ENCODE measurements at places on chromosomes 16 and 17. TPM values are rescaled to one million over a fixed set of nuclear protein-coding genes. Genes with fewer than 3 reads are reported as not detected.

The HLF gene
- total RNA-seq = 0.29 TPM

The C16orf46 gene
- total RNA-seq = 0.58 TPM

GRCh38 chr16:78122774-78123315, 23.4 kb downstream of the WWOX start:
- peak; percentile 27 for DNase-seq

- no peak for DNase-seq
Observed at GRCh38 chr16:48978501-48978900, 303.1 kb downstream of the CBLN1 start.

DNA sequence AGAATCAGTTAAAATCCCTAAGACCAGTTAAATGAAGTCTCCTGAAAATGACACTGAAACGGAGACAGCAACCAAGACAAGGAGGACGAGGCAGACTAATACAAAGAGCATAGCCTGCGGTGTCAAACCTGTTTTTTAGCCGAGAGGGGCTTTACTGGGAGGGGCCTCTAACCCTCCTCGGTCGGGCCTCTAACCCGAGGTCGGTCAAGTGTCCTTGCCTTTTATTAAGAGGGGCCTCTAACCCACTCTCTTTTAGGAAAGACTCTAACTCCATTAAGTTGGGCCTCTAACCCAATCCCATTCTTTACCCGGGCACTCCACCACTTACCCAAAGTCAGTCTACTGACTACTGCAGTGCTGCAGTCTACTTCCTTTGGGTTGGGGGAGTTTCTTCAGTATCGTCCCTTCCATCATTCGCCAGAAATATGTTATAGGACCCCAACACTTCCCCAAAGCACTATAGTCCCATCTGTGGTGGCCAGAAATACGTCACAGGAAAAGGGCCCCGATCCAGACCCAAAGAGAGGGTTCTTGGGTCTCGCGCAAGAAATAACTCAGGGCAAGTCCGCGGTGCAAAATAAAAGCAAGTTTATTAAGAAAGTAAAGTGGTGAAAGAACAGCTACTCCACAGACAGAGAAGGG, 39.2 kb upstream of the ARL4D start:
- no peak for DNase-seq

DNA sequence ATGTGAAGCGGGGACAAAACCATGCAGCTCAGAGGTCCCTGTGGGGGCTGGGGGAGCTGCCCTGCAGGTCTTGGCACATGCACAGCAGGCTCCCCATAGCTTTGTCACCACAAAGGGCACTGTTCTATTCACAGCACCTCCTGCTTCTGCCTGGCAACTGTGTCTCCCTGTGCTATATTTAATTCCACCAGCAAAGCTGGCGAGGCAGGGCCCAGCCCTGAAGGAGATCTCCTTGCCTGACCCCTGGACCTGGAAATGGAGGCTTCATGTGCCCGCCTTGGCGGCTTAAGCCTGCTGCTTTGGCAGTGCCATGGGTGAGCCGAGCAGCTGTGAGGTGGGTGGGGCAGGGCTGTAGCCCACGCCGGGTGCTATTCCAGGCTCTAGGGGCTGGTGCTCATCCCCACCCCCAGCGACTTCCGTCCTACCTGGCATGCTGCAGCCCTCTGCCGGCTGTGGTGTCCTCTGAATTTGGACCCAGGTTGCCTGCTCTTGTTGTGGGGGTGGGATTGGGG, 6.8 kb downstream of the LDHD start:
- DNase-seq = no peak

The LGALS9 gene
- total RNA-seq = 120 TPM

- DNase-seq = no peak
Observed at GRCh38 chr16:80503107-80503506, 37.7 kb upstream of the DYNLRB2 start.

GRCh38 chr17:3843935-3844516, 2.0 kb downstream of the NCBP3 start:
- no peak for DNase-seq

The ACSM2B gene
- not detected for total RNA-seq

DNA sequence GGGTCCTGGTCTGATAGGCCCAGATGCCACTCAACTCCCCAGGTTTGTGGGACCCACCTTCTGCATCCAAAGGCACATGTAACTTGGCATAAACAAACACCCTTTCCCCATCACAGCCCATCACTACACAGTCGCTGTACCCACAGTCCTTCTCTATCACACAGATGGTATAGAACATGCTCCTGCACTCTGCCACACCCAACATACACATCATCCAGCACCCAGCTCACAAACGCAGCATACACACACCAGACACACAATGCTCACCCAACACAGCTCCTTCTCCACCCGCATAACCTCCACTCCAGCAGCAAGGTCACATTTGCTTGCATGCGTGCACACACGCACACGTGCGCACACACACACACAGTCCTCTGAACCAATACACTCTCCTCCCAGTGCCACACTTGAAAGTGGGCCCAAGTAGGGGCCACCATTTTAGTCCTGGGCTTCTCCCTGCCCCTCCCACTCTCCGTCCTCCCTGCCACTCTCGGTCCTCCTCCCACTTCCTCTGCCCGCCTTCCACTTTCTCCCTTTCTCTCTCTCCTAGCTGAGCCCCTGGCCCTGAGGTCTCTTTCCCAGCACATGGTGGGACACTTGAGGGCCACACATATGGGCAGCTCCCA, 8.5 kb upstream of the TMEM92 start:
- DNase-seq = no peak

The DHX58 gene
- total RNA-seq = 11.3 TPM

The CES1 gene
- total RNA-seq = not detected

The GJC1 gene
- 22.7 TPM for total RNA-seq

- no peak for DNase-seq
Observed at GRCh38 chr17:34706029-34706428, 126.6 kb downstream of the TMEM132E start.

The ZPBP2 gene
- total RNA-seq = not detected

GRCh38 chr17:80104321-80104955, 3.1 kb downstream of the GAA start:
- no peak for DNase-seq

DNA sequence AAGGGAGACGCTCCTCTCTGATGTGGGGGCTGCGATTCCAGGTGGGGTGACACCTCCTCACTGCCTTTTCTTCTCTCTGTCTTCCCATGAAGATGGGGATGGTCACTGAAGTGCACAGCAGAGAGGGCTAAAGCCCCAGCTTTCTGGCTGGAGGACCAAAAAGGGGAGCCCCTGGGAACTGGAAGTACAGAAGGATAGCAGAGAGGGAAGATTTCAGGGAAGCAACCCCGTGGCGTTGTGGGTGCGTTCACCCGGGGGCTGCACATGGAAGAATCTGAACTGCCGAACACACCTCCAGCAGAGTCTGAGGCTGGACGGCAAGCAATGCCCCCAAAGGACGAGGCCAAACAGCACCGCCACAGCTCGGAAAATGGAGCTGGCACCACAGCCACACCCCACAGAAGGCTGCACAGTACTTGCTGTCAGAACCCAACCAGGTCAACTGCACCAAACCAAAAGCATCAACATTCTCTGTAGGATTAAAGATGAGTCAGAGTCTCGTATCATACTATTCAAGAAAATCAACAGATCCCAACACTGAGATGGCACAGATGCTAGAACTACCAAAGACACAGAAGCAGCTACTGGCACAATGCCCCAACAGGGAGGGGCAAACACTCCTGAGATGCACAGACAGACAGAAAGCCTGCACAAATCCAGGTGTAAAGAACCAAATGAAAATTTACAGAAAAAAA, 49.9 kb downstream of the MAP1LC3B start:
- DNase-seq = no peak

DNA sequence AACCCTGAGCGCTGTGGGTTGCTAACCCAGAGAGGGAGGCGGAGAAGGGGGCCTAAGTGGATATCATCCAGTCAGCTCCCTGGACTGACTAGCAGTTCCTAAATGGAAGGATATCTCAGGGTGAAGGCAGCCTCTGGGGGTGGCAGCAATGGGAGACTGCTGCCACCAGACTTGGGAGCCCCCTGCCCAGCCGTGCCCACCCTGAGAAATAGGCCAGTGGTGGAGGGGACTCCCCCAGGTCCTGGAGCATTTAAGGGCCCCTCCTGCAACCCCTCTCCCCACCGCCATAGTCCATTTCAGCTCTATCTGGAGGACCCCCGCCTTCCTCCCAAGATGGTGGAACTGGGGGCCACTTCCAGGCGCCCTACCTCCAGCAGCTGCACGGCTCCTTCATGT, 8.4 kb downstream of the TSPOAP1 start:
- DNase-seq = no peak

DNA sequence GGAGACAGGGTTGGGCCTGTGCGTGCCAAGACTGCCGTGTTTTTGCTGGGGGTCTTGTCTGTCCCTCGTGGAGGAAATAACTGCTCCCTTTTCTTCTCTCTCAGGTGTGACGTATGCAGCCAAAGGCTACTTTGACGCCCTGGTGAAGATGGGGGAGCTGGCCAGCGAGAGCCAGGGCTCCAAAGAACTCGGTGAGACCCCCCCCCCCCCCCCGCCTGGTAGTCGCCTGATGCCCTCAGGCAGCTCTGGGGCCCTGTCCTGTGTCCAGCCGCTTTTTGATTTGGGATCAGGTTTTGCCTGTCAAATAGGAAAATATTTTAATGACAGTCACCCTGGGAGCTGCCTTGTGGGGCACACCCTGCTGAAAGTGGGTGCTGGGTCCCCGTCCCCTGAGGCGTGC, 22.8 kb downstream of the BAIAP2 start:
- DNase-seq = no peak

DNA sequence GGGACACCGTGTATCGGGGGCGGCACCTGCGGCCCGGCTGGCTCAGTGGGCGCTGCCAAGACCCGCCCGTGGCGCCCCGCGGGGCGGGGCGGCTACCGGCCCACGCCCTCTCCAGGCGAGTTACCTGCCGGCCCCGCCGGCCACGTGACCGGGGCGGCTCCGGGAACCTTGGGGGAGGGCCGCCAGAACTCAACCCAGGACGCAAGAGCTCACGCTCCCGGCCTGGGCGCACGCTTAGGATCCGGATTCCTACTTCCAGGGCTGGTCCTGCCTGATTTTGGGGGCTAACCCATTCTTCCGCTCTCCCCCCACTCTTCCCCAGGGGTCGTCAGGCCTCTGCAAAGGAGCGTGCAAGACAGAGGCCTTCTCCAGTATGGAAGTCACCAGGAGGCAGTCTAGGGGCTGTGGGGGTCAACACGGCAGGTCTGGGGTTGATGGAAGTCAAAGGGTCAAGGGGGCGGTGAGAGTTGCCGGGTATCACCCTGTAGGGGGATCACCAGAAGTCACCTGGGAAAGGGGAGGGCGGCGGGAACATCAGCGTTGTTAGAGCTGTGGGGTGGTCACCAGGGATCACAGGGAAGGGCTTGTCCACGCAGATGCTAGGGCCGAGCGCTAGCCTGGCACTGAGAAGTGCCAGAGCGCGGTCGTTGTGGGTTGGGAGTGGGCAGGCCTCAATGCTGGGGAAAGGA, 354 bp upstream of the ESRP2 start:
- no peak for DNase-seq

The CIBAR2 gene
- total RNA-seq = not detected

DNA sequence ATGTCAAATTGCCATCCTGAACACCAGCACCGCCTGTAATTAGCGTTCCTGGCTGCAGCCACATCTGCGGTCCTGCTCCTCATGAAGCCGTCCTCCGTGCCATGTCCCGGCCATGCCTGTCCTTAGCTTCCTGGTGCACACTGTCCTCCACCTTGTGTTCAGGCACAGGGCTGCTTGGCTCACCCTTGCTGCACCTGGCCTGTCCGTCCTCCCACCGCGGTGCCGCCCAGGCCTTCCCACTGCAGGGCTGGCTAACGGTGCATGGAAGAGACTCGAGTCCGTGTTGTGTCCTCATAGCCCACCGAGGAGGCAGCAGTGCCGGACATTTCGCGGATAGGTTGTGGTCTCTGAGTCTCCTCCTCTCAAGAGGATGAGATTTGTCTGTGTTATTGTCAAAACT, 20.4 kb downstream of the DUSP14 start:
- no peak for DNase-seq

- DNase-seq = no peak
Observed at GRCh38 chr17:17326275-17326875, 23.2 kb downstream of the NT5M start.

The C1QTNF8 gene
- not detected for total RNA-seq

The SLC47A2 gene
- total RNA-seq = not detected

The CASKIN1 gene
- total RNA-seq = 0.18 TPM

GRCh38 chr17:13597723-13598347, 3.9 kb downstream of the HS3ST3A1 start:
- no peak for DNase-seq

- no peak for DNase-seq
Observed at GRCh38 chr17:15256689-15257088, 8.4 kb downstream of the PMP22 start.

- no peak for DNase-seq
Observed at GRCh38 chr17:78672871-78673371, 95.7 kb upstream of the DNAH17 start.

GRCh38 chr16:3681206-3681605, 26.7 kb downstream of the DNASE1 start:
- DNase-seq = no peak

GRCh38 chr17:4201226-4201625, 58.2 kb downstream of the CYB5D2 start:
- DNase-seq = no peak

- DNase-seq = no peak
Observed at GRCh38 chr16:85092851-85093250, 19.4 kb downstream of the CIBAR2 start.

- no peak for DNase-seq
Observed at GRCh38 chr16:74372369-74372768, 3.7 kb upstream of the NPIPB15 start.

DNA sequence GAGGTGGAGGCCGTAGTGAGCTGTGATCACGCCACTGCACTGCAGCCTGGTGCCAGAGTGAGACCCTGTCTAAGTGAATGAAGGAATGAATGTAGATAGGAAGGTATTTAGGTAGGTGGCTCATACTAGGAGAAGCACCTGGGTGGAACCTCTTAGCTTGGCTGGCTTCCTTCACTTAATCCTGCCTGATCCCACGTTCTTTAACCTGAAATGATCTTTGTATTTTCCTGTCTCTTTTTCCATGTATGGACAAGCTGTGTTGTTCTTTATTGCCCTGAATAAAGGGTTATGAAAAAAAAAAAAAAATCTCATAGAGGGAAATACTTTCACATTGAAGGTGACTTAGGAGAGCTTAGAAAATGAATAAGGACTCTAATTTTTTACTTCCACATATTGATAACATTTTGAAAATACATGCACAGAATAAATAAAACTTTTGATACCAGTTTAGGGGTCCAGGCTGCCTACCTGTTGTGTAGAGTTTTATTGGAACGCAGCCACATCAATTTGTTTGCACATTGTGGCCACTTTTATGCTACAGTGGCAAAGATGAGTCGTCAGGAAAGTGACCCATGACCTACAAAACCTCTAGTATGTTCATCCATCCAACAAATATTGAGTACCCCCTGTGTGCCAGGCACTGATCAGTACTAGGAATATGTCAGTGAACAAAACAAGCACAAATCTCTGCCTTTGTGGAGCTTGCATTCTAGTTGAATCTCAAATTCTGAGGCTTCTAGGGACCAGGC, 44.6 kb downstream of the VPS35L start:
- no peak for DNase-seq

The INCA1 gene
- 0.39 TPM for total RNA-seq

The NPIPA3 gene
- 0.73 TPM for total RNA-seq

The SLC9A5 gene
- total RNA-seq = 2.3 TPM

The HEATR9 gene
- not detected for total RNA-seq

The ALDH3A1 gene
- total RNA-seq = not detected
